ENCODE measurements at places on chromosomes 16 and 17.

DNA sequence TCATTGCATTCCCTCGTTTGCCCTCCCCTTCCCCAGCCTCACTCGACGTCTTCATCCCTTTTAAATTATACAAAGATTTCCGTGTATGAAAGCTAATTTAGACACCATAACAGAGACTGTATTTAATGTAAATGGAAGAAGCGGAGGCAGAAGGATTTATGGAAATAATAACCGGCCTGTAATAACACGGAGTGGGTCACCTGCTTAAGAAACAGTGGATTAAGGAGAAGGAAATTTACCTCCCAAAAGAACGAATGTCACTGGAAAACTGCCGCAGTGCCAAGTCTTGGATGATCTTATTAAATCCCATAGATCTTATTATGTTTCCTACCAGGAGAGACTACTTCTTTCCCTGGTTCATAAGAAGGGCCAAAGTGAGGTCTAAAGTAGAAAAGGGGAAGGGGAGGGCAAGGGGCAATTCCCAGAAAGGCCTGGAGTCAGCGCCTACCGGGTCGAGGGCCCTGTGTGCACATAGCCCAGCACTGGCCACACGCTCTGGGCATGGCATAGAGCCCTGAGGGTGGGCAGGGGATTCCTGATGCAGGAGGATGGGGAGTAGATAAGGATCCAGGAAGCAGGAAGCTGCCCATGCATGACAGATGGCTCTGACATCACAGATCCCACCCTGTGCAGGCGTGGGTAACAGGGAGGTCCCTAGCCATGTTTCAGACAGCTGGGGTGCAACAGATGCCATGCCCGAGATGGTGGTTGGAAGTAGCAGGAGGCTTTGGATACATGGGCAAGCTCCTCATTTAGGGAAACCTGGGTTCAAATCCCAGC, 56.2 kb upstream of the RPL38 start:
- no peak for DNase-seq

- DNase-seq, result no peak
These were observed 66.7 kb downstream of the RPGRIP1L start for GRCh38 chr16:53636978-53637377.

- DNase-seq, result no peak
These were observed 996 bp downstream of the STRADA start for GRCh38 chr17:63740464-63741142.

- no peak for DNase-seq
These were observed 5.8 kb upstream of the ARMC5 start for GRCh38 chr16:31453255-31454204.

DNA sequence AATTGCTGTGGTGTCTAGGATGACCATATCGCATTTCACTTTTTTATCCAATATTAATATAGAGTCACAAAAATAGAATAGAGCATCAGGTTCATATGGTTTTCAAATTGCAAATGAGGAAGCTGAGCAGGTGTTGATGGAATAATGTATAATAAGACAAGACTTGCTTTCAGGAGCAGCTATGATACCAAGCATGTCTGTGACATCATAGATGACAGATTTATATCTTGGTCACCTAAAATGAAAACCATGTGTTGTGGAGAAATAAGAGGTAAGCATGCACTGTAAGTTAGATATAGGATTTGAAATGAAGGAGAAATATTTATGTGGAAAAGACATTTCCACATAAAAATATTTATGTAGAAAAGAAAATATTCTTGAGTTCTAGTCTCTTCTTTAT, 8.6 kb downstream of the MEIOC start:
- no peak for DNase-seq

GRCh38 chr17:4194796-4195195, 51.8 kb downstream of the CYB5D2 start:
- DNase-seq, result no peak

- no peak for DNase-seq
These were observed 379.6 kb upstream of the PSMD7 start for GRCh38 chr16:73916829-73917594.

- no peak for DNase-seq
These were observed 193.5 kb downstream of the WWOX start for GRCh38 chr16:78292844-78293380.

GRCh38 chr16:83248735-83249463, 558.9 kb upstream of the HSBP1 start:
- no peak for DNase-seq

GRCh38 chr17:27240802-27241155, 53.1 kb upstream of the WSB1 start:
- no peak for DNase-seq

DNA sequence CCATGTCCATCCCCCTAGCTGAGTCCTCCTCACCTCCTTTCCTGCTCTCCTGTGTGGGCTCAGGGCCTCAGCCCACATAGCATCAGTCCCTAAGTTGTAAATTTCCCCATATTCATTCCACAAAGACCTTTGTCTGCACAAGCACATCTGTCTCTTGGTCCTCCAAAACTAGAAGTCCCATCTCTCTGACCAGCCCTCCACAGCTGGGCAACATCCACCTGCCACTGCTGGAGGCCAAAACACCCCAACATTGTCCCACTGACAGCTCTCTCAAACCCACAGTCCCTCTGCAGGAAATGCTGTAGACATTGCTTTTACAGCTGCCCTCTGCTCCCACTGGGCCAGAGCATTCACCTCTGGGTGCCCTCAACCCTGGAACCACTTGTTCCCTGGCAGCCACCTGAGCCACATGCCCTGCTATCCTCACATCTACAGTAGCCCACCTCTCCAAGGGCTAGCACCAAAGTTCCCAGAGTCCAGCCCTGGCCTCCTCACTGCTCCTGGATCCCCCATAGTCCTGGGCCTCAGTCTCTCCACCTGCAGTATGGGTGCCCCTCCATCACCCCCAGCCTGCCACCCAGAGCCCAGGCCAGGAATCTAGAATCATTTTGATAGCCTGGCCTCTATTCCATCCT, 1722.7 kb downstream of the TP53TG3F start:
- DNase-seq, result no peak

GRCh38 chr17:7549401-7550055, 670 bp downstream of the TNFSF12 start:
- no peak for DNase-seq

DNA sequence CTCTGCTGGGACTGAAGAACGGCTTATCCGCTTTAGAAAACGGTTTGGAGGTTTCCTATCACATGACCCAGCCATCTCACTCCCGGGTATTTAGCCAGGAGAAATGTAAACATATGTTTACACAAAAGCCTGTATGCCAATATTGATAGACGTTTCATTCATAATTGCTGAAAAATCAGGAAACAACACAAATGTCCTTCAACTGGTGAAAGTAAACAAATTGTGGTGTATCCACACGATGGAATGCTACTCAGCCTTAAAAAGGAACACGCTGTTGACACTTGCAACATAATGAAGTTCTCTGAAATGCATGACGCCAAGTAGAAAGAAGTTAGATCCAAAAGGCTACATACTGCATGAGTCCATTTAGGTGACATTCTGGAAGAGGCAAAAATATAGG, 157.6 kb downstream of the SLC39A11 start:
- DNase-seq, result no peak

DNA sequence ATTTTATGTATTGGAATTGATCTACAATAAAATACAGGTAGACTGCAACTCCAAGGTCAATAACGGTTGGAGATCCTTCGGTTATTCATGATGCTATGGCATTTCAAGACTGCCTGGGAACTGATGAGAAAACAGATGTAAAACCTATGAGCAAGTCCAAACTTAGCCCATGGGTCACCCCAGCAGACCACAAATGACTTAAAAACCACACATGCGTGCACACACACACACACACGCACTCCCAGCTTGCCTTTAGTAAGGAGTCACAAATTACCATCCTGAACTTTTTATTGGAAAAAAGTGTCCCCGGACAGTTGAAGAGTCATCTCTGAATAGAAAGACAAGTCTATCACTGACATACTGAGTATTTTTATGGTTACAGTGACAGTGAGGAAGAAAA, 26.7 kb downstream of the TRIM25 start:
- no peak for DNase-seq

GRCh38 chr17:19703828-19704613, 12.4 kb downstream of the SLC47A2 start:
- DNase-seq, result no peak

- DNase-seq, result peak; percentile 32
These were observed 296.5 kb upstream of the MAF start for GRCh38 chr16:79897104-79897452.

DNA sequence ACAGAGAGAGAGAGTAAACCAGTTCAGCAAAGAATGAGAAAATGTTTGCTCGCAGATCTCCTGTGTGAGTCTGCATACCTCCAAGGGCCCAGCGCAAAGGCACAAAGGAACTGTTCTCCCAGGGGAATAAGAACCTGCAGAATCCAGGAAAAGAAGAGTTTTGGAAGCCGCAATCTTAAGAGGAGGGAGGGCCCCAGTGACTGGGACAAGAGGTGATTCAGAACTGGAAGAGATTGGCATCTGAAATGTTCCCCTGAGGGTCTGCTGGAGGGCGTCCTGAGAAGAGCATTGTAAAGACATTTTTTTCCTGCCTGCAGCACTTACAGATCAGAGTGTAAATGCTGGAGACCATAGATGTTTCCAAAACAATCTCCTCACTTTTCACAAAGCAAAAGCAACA, 6.1 kb downstream of the ATMIN start:
- no peak for DNase-seq

DNA sequence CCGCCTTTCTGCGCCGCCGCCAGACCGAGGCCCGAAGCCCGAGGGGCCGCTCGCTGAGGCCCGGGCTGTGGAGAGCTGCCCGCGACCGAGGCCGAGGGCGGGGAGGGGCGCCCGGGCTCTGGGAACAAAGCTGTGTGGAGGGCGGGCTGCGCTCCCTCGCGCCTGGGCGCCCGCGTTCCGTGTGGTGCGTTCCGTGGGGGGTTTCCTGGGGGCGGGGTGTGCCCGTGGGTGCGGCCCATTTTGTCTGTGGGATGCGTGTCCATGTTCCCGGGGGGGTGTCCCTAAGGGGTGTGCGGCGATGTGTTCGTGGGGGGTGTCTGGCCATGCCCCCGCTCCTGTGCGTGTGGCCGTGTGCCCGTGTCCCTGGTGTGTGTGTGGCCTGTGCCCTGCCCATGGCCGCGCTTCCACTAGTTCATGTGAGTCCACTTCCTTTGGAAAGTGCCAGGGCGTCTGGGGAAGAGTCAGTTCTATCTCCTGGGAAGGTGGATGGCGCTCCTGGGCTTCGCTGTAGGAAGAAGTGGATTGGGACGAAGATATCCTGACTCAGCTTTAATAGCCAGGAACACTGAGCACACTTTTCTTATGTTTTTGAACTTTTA, 520 bp downstream of the JPT2 start:
- peak; percentile 33 for DNase-seq

DNA sequence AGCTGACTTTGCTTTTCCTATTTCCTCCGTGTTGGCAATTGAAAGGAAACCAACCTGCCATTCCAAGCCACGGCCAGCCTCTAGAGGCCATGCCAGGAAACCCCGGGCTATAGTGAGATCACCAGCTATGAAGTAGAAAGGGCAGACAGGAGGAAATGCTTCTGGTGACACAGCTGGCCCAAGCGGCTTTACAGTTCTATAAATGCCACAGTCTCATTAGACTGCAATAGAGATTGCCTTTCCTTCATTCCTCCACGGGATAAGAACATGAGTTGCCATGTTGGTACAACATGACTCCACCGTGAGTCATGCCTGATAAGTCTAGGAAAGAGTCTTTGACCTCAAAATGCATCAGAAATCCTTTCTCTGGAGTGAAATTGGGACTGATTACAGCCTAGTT, 384.9 kb downstream of the GRIN2A start:
- no peak for DNase-seq

- no peak for DNase-seq
These were observed 158.9 kb downstream of the TRIM37 start for GRCh38 chr17:58947824-58948223.

DNA sequence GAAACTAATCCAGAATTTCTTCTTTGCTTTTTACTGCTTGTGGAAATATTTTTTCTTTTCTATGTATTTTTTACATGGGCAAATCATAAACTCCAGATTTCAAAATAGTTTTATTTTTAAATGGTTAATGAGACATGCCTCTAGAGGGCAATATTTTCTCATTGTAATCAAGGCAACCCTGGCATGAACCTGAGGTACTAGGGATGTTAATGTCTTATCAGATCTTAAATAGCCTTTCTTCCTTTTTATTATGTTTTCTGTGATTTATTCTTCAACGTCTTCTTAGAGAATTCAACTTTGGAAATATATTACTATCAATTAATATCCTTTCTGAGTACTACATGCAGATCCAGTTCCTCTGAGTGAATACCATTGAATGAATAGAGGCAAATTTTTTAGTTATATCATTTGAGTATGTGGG, 324.7 kb downstream of the BCAS3 start:
- DNase-seq, result peak; percentile 30

DNA sequence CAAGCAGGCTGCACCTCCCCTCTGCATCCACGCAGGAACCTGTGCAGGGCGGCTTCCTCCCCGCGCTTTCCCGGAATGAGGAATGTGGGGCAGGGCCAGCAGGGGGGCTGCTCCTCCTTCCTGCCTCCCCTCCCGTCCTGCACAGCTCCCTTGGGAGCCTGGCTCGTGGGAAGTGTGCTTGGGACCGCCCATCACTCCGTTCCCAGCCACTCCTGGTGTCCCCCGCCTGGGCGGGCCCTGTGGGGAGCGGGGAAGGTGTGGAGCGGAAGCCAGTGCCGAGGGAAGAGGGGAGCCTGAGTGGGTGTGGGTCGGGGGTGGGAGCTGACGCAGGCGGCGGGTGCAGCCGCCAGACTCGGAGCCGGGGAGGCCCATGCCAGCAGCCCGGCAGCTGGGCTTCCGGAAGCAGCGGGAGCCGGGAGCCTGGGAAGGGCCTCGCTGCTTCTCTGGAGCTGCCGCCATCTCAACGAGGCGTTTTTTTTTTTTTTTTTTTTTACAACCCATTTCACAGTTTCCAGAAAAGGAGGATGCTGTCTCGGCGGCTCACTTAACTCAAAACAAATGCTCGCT, 24.1 kb downstream of the BAHCC1 start:
- DNase-seq, result peak; percentile 55

DNA sequence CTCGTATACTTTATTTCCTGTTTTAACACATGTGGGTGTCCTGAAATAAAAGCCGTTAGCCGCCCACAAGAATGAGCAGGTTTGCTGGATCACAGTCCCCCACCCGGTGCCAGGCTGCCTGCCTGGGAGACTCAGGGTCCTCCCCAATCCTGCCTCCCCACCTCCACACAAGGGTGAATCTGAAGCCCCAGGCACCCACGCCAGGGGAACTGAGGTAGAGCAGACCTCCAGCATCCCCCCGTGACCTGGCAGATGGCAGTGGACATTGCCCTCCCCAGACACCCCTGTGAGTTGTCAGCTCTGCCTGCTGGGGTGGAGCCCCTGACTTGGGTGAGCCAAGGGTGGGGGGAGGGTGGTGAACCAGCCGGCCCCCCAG, 114.8 kb downstream of the METRNL start:
- no peak for DNase-seq

GRCh38 chr17:39759204-39759603, 21.5 kb downstream of the GRB7 start:
- DNase-seq, result no peak

DNA sequence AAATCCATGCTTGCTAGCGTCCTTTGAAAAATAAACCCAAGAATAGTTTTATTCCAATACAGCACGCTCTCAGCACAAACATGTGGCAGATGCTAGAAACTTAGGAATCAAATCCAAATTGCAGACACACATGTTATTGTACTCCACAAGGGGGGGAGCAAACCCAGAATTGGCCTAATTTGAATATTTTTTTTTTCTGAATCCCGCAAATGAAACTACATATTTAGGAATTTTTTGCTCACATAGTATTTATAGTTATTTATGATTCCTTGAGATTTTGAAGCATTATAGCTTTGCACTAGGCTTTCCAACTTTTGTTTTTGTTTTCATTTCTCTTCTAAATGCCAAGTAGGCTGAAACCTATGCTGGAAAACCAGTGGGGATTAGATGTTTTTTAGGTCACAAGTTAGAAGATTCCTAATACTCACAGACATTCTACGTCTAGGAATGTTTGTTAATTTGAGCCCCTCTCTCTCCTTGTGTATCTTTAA, 59.3 kb upstream of the CDH11 start:
- DNase-seq, result peak; percentile 8

Measured in Ammon's horn (tissue), 1 donor.